Activated CD8-positive, alpha-beta memory T cell treated with anti-CD3 and anti-CD28 coated beads, Interleukin-2, amount 10 ng/mL, durations not matched to agents 7 days and 5 days (primary cell): ENCODE measurements at places on chromosomes 12 and 14. TPM values are rescaled to one million over a fixed set of nuclear protein-coding genes. Genes with fewer than 3 reads are reported as not detected.

DNA sequence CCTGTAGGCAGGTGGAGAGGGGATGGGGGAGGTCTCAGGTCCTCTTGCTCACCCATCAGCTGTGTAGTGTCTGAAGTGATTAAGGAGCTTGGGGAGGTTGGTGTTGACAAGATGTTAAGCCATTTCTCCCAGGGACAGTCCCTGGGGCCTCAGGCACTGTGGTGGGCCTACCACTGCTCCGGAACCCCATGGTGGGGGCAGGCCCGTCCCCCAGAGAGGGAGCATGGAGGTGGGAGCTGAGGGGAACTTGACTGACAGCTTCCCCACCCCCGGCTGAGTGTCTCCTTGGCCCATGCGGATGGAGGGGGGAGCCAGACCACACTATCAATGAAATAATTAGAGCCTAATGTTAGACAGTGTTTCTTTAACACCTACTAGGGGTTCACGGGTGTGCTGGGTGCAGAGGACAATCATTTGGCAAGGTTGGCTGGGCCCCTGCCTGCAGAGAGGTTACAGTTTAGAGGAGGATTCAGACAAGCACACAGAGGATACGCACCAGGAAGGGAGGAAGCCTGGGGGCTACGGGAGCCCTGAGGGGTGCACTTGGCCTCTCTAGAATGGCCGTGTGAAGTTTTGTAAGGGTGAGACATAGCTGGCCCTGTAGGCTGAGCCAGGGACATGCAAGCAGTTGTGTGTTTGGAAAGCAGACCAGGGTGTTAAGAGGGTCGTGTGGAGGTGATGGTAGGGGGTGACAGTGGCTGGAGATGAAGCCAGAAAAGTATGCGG lies 19.3 kb upstream of the KRT80 start:
- H3K4me3 ChIP-seq: no peak overlapping the region
- no peaks in the 10 kb centered on the region for H3K4me1 ChIP-seq
- no peak overlapping the region for H3K27ac ChIP-seq
- DNase-seq: no peak
- H3K27me3 ChIP-seq: peaks cover 7% of the 10 kb centered on the region

- H3K4me3 ChIP-seq: no peak overlapping the region
- DNase-seq: no peak
- H3K36me3 ChIP-seq: peaks cover 12% of the 10 kb centered on the region
- H3K27me3 ChIP-seq: no peaks in the 10 kb centered on the region
- no peak overlapping the region for H3K27ac ChIP-seq
These were observed 99.7 kb upstream of the SLC38A2 start for GRCh38 chr12:46472144-46472705.

Gene OR4N2
- total RNA-seq: not detected

Gene SLC39A5
- 0.87 TPM for total RNA-seq

GRCh38 chr12:98606359-98606988 lies 13.0 kb downstream of the SLC25A3 start:
- no peak overlapping the region for H3K4me3 ChIP-seq
- H3K27me3 ChIP-seq: no peaks in the 10 kb centered on the region
- peaks cover 19% of the 10 kb centered on the region for H3K36me3 ChIP-seq
- H3K27ac ChIP-seq: no peak overlapping the region
- peaks cover 5% of the 10 kb centered on the region for H3K4me1 ChIP-seq

DNA sequence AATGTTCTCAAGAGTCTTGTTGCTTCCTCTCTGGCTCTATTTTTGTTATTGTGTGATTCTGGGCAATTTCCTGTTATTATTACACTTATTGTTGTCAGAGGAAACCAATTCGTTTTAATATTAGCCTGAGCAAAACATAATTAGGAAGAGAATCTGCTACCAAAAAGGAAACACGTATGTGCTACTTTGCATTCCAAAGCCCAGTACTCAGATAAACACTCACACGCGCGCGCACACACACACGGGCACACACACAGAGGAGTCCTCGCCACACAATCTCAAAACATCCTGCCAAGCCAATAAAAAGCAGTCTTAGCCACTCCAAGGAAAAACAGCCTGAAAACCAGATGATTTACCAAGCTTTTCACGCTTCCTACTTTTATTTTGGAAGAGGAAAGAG lies 400.7 kb downstream of the NUAK1 start:
- DNase-seq: no peak
- no peaks in the 10 kb centered on the region for H3K36me3 ChIP-seq
- H3K4me1 ChIP-seq: no peaks in the 10 kb centered on the region
- H3K27ac ChIP-seq: no peak overlapping the region
- no peaks in the 10 kb centered on the region for H3K27me3 ChIP-seq
- H3K4me3 ChIP-seq: no peak overlapping the region
